D721Med (cell line): ENCODE measurements at places on chromosomes 6 and 20.

DNA sequence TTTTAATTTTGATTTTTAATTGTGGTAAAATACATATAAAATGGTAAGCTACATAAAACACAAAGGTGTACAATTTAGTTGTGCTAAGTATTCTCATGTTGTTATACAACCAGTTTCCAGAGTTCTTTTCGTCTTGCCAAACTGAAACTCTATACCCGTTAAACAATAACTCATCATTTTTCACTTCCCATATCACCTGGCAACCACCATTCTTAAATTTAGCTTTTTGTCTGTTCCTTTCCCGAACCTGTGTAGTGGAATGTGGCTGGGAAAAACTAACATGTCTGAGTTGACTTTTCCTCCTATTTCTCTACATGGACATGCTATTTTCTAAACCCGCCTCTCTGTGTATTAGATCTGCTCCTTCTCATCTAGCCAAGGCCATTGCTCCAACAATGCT, 27.6 kb downstream of the RPRD1B start:
- DNase-seq = no peak

DNA sequence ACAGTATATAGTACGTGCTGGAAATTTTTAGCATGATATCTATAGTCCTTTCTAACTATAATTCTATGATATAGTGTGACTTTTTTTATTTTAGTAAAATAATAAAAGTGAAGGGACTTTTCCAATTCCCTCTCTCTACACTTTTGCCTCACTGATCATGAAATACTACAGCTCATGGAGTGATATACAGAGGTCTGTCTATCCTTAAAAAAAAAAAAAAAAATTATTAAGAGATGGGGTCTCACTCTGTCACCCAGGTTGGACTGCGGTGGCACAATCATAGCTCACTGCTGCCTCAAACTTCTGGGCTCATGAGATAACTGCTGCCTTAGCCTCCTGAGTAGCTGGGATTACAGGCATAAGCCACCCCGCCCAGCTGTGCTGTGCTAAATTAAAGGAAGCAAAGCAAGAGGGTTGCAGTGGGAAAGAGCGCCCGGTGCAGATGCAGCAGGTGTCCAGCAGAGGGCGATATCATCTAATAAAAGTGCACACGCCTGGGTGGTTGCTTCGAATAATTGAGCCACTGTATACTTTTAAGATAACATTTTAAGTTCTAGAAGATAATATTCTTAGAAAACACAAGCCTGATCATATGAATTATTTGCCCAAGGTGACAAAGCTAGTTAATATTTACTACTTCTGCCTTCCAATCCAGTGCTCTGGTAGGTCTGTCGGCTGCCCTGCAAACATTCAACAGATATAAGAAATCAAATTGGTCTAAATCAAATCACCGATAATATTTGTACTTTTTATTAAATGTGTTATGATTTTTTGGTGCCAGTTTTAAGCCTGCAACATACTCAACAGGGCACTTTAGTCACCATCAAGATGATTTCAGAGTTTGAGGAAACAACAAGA, 94.9 kb upstream of the NT5E start:
- DNase-seq = peak; percentile 11

GRCh38 chr6:88650029-88650619, 313.3 kb downstream of the RNGTT start:
- no peak for DNase-seq

DNA sequence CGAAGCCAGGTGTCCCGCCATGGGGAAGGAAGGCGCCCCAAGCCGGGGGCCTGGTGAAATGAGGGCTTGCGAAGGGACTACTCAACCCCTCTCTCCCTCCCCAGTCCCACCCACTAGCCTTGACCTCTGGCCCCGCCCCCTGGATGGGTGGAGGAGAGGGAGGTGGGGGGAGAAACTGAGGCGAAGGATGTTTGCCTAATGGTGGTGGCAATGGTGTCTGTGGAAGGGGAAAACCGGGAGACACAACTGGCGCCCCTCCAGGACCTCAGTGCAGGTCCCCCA, at the start of gene POU5F1:
TSS of gene POU5F1 (minus strand) at position 83 of the 282 bp plus-strand sequence. CDS start at position 21, 62 bp downstream.
- DNase-seq = no peak

DNA sequence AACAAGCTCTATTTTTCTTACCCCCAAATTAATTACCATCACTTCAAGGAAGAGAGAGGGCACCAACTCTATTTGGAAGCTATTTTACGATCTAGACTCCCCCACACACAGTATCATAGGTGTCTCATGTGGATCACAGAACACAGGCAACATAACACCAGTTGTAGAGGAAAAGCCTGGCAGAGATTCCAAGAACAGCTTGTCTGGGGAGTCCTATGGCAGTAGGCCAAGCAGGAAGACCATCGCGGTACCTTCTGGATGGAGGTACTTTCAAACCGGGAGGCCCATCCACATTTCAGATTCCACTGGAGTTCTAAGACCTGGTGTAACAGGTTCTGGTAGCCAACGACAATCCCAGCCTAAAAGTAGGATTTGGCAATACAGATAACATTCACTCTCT, 37.6 kb upstream of the SPDEF start:
- DNase-seq = no peak

- DNase-seq = no peak
These were observed 51.1 kb upstream of the SSTR4 start for GRCh38 chr20:22984008-22984407.

DNA sequence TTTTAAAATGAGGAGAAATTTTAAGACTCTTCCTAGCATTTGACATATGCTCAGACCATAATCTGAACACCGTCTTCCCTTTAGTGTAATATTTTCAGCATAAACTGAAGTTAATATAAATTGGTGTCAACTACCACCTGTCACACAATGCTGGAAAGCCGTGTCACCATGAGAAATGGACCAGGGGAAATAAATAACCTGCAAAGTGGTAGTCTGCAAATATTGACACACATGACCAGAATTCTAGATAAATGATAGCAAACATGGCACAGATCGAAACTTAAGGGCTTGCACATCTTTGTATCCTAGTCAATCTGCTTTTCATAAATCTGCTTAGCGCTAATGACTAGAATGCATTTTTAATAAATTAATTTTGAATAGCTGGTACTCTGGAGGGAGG, 191.9 kb downstream of the CD83 start:
- no peak for DNase-seq

GRCh38 chr6:25232479-25232878, 46.7 kb upstream of the CARMIL1 start:
- DNase-seq = no peak

DNA sequence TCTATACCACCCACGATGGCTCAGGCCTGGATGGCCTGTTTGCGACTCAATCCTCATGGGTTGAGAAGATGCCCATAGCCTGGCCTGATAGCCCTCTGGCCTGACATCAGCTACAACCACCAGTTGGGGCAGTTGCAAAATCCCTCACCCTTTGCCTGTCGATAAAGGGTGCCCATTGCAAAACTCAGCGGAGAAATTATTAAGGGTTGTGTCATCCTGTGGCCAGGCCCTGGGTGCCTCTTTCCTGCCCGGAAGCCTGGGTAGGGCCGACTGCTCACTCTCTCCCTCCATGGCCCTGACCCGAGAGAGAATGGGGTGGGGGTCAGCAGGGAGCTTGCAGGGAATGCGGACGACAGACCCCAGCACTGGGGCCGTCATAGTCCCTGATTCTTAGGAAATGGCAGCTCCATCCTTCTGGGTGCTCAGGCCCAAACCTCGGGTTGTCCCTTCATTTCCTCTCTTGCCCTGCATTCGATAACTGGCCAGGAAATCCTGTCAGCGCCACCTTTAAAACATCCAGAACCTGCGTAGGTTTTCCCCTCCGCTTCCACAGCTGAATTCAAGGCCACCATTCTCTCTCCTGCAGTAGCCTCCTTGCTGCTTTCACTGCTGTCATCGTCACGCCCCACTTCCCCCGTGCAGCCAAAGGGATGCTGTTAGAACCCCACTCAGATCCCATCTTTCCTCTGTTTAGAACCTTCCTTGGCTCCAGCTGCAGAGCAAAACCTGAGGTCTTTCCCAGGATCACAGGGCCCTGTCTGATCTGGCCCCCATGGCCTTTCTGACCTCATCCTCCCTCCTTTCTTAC, 31.1 kb downstream of the CEBPB start:
- no peak for DNase-seq

- no peak for DNase-seq
These were observed 121.7 kb downstream of the BCAS1 start for GRCh38 chr20:53948383-53949318.

DNA sequence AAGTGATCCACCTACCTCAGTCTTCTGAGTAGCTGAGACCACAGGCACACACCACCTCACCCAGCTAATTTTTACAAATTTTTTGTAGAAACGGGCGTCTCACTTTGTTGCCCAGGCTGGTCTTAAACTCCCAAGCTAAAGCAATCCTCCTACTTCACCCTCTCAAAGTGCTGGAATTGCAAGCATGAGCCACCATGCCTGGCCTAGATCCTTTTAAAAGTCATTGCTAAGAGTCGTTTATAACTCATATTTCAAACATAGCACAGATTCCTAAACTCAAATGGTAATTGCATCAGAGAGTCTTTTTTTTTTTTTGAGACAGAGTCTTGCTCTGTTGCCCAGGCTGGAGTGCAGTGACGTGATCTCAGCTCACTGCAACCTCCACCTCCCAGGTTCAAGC, 7.7 kb upstream of the SAMHD1 start:
- no peak for DNase-seq

DNA sequence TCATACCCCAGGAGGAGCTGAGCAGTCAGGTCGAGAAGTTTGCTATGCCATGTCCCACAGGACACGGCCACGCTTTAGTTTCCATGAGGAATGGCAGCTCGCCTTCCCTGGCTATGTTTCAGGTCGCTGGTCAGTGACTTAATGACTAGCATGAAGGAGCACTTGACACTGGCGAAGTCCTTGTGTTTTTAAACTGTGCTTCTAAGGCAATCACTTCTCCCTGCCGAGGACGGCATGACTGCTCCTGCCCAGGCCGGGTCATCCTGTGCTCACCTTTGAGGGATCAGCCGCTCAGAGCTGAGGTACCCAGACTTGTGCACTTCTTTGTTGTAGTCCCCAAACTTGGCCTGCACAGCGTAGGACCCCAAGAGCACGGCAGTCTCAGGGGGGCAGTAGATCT, 34.1 kb downstream of the EZR start:
- no peak for DNase-seq

DNA sequence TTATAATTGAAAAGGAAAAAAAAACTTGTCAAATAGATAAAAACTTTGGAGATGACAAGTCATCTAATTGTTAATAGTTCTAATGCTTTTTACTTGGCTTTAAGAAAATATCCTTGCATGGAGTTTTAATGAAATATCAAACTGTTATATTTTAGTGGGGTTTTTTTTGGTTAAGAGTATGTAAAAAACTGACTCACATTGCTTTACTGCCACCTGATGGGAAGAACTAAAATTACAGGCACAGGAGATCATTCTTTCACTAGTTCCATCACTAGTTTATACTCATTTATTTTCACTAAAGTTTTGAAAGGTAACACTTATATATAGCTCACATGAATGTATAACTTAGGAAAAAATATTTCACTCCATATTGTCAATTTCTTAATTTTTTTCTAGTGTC, 309.1 kb downstream of the LMBRD1 start:
- DNase-seq = no peak

DNA sequence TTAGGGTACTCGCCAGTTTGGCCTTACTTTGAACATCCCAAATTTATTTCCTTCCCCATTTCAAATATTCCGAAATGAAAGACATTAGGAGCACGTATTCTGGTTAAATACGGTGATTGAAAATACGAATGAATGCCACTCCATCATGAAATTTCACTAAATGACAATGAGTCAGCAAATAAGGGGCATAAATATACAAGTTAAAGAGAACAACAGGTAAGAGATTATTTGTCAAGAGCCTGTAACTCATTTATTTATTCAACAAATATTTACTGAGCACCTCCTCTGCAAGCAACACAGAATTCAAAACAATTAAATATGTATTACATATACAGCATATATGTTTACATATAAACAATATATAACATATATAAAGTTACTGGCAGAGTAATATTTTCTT, 44.8 kb downstream of the MYB start:
- DNase-seq = no peak

DNA sequence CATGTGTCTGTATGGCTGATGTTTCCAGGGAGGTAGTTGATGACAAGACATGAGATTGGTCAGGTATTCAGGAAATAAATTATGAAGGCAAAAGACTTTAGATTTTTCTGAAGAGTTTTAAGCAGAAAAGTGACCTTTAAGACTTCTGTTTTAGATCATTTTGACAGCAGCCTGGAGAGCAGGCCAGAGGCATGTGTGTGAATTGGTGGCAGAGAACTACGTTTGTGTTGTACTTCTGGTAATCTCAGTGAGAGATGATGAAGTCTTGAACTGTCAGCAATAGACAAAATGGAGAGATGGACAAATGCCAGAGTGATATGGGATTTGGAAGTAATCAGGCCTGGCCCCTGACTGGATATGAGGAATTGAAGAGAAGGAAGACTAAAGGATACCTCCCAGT, 30.8 kb downstream of the FARS2 start:
- no peak for DNase-seq

DNA sequence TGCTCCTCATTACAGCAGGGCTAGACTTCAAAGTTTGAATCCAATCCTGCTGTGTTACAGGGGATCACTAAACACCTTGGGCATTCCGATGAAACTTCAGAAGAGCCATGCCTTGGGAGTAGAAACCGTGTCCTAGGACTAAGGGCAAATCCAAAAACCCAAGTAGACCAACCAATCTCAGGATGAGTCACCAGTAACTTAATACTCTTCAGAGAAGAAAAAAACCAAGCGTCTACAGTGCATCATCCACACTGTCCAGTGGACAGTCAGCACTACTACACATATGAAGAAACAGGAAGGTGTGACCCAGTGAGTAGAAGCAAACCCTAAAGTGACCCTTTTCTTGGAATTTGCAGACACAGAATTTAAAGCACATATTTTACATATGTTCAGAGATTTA, 39.5 kb upstream of the VAPB start:
- no peak for DNase-seq

- no peak for DNase-seq
These were observed 1026.7 kb downstream of the KIF16B start for GRCh38 chr20:15546525-15547023.
